ENCODE measurements at places on chromosomes 1 and 21.
A peak's percentile ranks its signal among the peaks of the same experiment; 100 is the strongest.

DNA sequence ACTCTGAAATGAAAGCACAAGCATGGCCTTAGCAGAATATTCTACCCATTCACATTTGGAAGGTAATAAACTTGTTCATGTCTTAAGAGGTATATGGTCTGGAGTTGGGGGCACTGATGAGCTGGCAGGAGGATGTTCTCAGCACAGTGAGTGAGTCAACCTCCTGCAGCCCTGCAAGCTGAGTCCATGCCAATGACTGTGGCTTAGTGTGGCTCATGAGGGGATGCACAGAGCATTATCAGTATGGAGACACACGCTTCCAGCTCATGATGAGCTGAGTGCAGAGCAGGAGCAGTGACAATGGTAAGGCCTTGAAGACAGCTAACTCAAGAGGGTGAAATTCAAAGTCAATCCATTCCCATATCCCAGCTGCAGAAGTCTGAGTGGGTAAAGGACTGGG, 102.3 kb downstream of the TNFSF18 start:
- DNase-seq = peak; percentile 89

DNA sequence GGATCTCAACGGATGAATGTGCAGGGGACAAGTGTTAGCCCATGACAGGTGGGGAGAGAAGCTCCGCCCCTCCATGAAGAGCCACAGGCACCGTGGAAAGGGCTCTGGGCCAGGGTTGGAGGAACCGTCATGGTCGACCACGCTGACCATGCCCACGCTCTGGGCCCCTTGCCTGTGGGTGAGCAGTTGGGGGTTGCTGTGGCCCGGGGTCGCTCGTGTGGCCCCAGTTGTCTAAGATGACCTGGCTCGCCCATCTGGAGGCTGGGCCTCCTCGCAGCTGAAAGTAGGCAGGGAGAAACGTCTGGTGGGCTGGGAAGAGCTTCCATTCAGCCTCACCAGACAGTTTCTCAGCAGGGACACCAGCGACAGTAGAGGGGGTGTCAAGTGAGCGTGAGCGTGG, 13.1 kb upstream of the UTS2 start:
- no peak for DNase-seq

DNA sequence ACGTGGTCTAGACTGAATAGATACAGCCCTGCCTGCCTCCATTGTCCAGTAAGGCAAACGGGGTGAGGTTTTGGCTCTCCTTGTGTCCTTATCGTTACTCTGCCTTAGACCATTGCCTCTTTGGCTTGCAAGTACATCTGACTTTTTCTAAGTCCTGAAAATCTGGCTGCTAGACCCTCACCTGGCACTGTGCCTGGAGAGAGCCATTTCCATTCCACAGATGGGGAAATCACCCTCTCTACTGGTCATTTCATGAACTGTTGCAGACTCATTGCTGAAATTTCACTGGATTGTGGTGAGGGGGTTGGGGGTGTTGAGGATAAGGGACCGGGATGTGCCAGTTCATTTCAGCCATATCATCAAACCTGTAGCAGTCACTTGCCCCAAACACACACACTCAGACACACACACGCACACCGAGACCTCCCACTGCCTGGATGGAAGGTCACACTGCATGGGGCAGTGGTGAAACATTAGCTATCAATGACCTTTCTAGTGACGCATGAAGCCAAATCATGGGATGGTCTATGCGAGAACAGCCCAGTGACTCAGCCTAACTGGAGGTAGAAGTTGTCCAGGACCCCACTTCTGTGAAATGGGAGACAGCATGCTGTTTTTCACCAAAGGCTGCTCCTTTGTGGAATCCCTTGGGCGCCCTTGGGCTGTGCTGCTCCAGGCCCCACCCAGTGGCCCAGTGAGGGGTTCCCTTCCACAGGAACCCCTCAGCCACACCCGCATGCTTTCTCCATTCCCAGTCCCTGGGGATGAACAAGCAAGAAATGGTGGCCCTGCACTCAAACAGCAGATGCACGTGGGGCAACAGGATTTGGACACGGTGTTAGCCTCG, 34.9 kb upstream of the VASH2 start:
- DNase-seq = no peak

DNA sequence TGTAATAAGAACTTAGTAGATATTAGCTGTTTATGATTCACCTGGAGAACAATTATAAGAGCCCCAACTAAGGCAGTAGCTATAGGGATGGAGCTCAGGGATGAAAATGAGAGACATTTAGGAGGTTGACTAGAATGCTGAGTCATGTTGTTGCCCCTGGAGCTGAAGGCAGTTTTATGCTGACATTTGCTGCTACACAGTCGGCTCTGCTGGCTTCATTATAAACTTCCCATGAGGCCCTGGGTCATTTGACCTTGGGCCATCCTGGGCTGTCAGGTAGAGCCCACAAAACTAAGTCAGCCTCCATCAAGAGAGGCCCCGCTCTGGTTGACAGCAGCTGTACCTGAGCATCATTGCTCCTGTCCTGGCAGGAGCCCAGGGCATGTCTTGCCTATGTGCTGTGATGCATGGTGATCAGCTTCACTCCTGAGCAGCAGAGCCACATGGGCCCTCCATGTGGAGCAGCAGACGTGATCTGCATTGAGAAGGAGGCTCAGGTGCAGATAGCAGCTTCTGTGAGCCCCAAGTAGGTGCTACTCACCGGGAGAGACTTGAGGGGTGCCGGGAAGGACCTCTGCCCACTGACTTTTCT, 112.4 kb downstream of the TBX19 start:
- no peak for DNase-seq

- no peak for DNase-seq
Measured at GRCh38 chr1:157595356-157595755, 2.5 kb downstream of the FCRL4 start.

GRCh38 chr1:152870831-152871730, 7.0 kb upstream of the SMCP start:
- DNase-seq = no peak

GRCh38 chr1:224329484-224329841, 509 bp downstream of the NVL start:
- no peak for DNase-seq

DNA sequence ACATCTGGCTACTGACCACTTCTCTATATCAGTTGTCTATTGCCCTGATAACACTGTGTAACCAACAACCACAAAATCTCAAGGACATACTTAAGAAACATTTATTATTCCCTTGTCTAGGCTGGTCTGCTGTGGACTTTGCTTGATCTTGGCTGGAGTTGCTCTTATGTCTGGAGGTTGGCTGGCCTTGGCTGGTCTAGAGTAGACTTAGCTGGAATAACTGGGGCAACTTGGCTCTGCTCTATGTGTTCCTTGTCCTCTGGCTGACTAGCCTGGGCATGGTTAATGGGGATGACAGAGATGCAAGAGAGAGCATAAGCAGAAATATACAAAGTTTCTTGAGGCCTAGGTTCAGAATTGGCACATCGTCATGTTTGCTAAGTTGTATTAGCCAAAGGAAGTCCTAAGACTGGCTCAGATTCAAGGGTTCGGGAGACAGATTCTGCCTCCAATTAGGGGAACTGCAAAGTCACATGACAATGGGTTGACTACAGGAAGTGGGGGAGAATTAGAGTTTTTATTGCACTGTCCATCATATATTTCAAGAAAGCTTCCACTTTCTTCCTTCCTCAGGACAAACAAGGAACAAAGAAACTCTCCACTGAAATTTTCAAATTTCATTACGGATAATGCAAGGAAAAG, 61.4 kb upstream of the HMCN1 start:
- no peak for DNase-seq

DNA sequence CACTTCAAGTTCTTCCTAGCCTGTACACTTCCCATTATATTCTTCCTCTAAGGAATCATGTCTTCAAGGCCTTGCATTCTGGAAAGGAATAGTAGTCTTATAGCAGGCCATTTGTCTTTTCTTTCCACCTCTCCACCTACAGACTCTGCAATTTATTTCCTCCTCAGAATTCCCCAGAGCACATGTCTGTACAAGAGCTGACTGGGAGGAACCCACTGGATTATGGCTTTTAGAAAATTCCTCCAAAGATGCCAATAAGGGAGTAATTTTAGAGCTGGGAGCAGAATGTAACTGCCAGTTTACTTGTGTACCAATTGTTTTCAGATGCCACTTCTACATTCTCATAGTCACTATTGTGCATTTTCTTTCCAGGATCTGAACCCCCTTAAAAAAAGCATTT, 3.4 kb upstream of the PSMG1 start:
- DNase-seq = no peak

GRCh38 chr21:26795412-26795805, 49.8 kb downstream of the ADAMTS1 start:
- DNase-seq = no peak

GRCh38 chr1:22875241-22875640, 97.4 kb downstream of the LACTBL1 start:
- no peak for DNase-seq

- no peak for DNase-seq
Measured at GRCh38 chr1:169561692-169562091, 24.6 kb downstream of the F5 start.

DNA sequence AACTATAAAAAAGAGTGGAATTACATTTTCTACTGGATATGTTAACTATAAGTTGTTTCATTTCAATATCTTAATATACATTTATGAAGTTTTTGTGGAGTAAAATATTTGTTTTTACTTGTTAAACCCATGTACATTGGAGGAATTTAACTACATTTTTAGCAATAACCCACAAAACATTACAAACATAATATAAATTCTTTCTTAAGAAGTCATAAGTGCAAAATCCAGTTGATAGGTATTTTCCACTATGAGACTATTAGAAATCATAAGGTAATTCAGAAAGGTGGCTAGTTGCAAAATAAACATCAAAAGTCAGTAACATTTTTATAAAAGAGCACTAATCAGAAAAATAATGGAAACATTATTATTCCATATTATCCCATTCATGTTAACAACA, 73.9 kb upstream of the RRP15 start:
- DNase-seq = no peak

DNA sequence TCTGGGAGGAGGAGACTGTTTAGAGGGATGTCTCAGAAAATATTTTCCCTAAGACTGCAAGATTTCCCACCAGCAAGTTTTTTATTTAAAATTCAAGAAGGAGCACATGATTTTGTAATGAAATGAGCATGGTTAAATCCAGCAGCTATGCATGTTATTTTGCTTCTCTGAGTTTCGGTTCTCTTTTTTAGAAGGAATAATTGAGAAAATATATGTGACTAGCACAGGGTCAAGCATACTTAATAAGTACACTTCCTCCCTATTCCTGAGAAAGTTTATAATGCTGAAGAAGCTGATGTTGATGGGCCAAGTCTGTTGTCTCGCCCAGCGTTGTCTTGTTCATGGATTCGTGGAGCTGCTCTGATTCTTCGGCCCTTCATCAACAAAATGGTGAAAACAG, 51.2 kb downstream of the EXO1 start:
- DNase-seq = no peak

DNA sequence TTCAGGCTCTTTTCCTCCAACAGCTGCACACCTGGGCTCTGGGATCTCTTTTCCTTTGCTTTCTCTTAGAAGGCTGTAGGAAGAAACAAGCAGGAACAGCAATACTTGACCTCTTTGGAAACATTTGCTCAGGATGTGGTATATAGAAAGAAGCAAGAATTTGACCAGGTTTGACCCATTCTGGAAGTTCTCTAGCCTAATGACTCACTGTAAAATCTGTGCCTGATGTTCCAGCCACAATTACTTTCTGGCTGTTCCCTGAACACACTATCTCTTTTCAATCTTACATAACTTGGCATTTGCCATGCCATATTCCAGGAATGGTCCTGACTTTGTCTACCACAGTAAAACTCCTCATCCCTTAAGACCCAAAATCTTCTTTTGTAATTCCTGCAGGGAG, 419.9 kb upstream of the DAB1 start:
- no peak for DNase-seq

DNA sequence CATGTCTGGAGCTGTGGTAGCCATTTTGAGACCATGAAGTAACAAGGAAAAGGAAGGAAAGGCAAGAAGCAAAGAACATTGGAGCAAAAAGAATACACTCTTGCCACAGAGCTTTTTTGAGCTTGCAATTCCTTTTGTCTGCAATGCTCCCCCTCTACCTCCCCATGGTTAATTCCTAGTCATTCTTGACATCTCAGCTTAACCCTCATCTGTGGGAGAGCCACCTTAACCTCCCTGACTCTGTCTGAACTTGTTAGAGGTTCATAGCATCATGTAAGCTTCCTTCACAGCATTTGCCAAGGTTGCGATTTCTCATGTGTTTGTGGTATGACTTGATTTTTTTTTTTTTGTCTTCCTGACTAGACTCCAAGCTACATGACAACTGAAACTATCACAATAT, 564.1 kb upstream of the PLXNA2 start:
- DNase-seq = no peak

GRCh38 chr1:156082309-156083091, at the start of gene MEX3A:
TSS of gene MEX3A (minus strand) at chr1:156082465. CDS start at chr1:156081998, 467 bp downstream.
- peak; percentile 26 for DNase-seq

GRCh38 chr1:243841507-243841906, 8.5 kb downstream of the AKT3 start:
- DNase-seq = no peak

DNA sequence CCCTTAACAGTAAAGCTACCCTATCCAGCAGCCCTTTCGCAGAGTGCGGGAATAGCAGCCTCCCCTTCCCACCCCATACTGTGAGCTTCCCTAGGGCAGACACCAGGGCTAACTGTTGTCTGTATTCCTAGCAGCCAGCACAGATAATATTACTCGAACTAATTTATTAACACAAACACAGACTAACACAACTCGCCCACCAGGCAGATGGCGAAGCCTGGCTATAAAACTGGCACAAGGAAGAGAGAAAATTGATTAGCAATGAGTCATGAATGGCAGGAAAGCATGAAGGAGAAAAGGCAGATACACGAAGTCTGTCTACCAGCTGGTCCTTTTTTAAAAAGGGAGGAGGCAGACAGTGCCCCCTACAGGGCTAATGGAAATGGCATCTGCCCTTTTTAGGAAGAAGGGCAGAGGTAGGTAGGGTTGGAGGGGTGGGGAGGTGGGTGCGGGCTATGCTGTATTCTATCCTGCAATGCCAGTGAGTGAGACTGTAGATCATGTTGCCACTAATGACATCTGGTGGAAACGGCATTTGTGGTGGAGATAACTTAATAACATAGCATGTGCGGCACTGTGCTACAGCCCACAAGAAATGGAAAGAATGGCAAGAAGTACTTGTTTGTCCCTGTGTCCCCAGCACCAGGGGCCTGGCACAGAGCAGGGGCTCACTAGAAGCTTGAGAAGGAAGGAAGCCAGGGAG, 30.6 kb upstream of the CTPS1 start:
- DNase-seq = peak; percentile 31

- DNase-seq = no peak
Measured at GRCh38 chr1:24177161-24177560, 9.9 kb downstream of the IFNLR1 start.

DNA sequence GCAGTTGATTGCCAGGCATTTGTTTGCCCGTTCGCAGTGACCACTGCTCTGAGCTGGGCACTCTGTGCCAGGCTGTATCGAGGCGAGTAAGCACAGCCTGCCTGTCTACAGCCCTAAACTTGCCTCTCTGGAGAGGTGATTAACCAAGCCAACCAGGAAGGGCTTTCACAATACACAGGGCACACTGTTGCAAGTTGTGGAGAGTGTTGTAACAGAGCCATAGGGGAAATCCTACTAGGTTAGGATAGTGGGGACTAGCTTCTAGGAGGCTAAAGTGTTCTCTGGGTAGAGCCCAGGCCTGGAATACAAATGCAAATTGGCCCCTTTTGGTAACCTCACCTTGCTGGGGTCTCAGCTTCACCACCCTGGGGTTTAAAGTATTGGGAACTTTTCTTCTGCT, 23.8 kb downstream of the PRDM2 start:
- DNase-seq = no peak
